ENCODE measurements at places on chromosomes 1 and 21.
A peak's percentile ranks its signal among the peaks of the same experiment; 100 is the strongest.

DNA sequence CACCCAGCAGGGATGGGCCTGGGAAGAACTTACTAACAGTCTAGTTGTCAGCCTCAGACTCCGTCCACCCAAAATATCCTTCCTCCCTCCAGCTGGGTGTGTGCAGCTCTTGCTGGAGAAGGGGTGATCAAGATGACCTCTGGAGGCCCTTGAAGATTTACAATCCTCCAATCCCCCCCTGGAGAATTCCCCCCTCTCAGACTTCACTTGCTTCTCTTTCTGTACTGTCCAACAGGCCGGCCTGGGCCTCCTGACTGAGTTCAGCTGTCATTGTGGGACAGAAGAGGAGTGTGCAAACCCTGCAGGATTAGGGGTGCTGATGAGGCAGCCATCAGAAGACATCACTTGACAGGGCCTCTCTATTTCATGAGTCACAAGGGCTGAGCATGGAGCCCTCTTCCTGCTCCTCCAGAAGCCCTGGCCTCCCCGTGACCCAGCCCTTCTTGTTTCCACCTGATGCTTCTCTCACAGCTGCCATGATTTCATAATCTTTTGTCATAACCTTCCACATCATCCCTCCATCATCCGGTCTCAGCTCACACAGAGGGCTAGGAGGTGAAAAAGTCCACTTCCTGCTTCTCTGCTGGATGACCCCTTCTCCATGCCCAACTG is 17.5 kb upstream of the IGFN1 start:
- peak; percentile 66 for DNase-seq

GRCh38 chr1:154819628-154820590 is 50.2 kb downstream of the KCNN3 start:
- DNase-seq = peak; percentile 53

GRCh38 chr1:204282761-204283221 is 69.0 kb upstream of the GOLT1A start:
- DNase-seq = no peak

GRCh38 chr1:21234779-21235178 is 55.5 kb downstream of the ECE1 start:
- DNase-seq = no peak

DNA sequence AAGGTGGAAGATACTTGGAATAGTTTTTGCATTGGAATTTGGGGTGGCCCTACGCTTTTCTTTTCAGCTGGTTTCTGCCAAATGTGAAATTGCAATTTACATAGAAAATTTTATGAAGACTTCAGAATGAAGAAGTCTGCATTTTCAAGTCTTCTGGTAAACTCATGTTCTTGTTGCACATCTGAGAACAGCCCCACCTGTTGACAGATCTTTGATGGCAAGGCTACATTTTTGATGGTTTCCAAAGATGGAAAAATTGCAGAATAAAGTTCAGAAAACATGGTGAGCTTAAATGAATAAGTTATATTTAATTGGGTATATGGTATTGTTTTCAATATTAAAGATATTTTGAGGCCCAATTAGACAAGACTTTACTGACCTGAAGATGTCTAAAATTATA is 25.4 kb downstream of the OLFM3 start:
- DNase-seq = no peak

- DNase-seq = no peak
Measured at GRCh38 chr1:6275826-6276782, 15.2 kb upstream of the GPR153 start.

DNA sequence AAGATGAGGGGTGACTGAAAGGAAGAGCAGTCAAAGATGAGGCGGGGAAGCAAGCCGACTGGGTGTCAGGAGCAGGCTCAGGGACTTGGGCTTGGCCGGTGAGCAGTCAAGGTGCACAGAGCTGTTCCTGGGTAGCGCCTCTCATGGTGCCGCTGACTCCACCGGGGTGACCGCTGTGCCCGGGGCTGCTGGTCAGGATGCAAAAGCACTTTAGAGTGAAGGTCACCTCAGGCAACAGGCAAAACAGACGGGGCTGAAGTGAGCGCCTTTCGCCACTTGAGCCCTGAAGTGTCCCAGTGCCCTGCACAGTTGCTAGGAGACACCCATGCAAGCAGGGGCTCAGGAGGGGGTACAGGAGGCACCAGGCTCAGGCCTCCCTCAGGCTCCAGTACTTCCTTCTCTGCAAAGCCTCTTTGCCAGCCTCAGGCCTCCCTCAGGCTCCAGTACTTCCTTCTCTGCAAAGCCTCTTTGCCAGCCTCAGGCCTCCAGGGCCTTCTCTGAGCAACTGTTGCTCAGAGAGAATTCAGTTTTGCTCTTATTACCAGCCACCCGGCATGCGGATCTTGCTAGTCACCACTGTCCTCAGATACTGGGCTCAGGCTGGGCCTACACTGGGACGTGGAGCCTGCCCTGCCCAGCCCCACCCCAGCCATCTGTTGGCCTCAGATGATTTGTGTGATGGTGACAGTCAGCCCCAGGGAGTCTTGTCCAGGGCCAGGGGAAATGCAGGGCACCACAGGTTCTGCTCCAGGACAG is 99.7 kb upstream of the IRF2BP2 start:
- DNase-seq = peak; percentile 36

DNA sequence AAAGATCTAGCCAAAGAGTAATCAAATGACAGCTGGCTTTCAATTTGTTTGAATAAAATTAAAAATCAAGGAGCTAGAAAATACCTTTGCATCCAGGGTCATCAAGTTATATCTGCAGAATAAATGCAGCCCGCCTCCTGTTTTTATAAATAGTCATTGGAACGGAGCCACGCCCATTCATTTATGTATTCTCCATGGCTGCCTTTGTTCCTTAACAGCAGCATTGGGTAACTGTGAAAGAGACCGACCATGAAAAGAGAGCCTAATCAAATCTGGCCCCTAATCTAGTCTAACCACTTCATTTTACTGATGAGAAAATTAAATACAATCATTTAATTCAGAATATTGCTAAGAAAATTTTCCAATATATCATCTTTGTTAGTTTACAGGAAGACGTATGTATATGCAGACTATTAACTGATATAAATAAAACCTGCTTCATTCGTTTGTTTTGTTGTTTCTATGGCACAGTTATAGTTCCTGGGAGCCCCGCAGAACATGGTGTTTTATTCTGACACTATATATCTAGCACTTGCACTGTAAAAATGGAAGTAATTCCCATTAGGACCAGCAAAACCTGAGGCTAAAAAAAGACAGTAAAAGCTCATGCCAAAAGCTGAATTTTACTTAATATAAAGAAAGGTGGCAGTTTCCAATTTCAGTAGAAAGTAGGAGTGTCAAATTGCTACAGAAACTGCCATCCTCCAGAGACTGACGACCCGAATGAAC is 111.8 kb upstream of the PALMD start:
- DNase-seq = no peak

- no peak for DNase-seq
Measured at GRCh38 chr1:228335406-228336307, 71.0 kb downstream of the TRIM11 start.

DNA sequence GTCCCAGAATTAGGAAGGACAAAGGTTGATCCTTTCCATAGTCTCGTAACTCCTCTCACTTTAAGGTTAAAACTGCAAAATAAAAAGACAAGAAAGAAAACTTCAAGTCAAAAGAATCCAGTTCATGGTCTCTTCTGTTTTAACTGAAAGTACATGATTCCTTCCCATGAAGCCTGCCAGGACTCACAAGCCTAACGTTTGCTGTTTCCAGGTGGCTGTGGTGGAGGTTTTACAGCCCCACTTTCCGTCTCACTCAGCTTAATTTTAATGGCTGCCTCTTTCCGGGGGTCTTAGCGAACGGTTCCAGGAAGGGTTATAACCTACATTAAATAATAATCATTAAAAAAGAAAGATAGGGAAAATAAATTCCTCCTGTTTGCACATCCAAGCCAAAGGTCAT is 136.8 kb upstream of the SPAG17 start:
- DNase-seq = no peak

Measured in inflammatory macrophage (primary cell).